ENCODE measurements at places on chromosomes 3 and 15.

- DNase-seq, result no peak
Measured at GRCh38 chr15:80485370-80486164, 81.4 kb downstream of the ARNT2 start.

GRCh38 chr3:14609506-14609905 is 42.1 kb upstream of the CCDC174 start:
- no peak for DNase-seq

DNA sequence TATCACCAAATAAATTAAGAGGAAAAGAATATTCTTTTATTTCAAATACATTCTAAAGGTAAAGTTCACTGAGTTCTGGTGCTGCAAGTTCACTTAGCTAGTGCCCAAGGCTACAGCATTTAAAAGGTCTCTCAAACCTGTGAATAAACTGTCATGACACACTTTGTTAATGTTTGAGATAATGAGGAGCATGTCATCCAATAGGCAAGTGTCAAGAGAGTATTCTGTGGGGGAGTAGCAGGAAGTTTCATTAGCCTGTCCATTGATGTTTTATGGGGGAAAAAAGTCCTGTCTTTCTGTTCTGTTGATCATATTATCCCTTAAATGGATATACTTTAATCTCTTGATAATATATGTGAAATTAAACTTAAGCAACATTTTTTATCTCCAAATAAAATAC is 4.0 kb downstream of the SPESP1 start:
- DNase-seq, result no peak

GRCh38 chr15:88284318-88284998 is 27.9 kb upstream of the NTRK3 start:
- DNase-seq, result no peak

GRCh38 chr3:139286241-139286640 is 57.6 kb upstream of the MRPS22 start:
- no peak for DNase-seq

- DNase-seq, result no peak
Measured at GRCh38 chr15:91928675-91929074, 75.2 kb downstream of the SLCO3A1 start.

GRCh38 chr3:35900079-35900478 is 260.8 kb downstream of the ARPP21 start:
- no peak for DNase-seq

DNA sequence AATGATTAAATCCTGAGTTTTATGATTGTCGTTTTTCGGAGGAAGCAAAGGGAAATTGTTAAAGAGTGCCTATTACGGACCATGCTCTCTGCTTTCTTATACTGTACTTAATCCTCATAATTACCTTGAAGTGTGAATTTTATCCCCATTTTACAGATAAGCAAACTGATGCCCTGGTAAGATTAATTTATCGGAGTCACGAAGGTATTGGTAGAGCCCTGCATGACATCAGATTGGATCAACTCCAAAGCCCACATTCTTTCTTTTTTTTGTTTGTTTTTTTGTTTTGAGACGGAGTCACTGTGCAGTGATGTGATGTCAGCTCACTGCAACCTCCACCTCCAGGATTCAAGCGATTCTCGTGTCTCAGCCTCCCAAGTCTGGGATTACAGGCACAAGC is 1.6 kb upstream of the GNB4 start:
- DNase-seq, result no peak

GRCh38 chr3:2934541-2934940 is 175.6 kb downstream of the IL5RA start:
- no peak for DNase-seq

GRCh38 chr15:47041301-47041700 is 676.0 kb upstream of the SEMA6D start:
- DNase-seq, result no peak

DNA sequence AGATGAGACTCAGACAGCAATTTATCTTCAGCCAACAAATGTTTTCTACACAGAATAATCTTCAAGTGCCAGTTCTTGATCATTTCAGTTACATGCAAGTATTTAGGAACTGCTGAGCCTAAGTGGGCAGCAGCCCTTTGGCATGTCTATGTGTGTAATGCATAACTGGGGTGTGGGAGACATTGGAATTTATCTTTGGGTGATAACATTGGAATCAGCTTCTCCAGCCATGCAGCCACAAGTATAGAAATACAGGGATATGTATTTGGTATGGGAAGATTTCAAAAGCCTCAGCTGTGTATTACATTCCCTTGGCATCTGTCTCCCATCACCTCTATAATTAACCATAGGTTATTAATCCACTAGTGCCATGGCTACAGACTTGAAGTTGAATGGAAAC is 63.4 kb upstream of the FOXP1 start:
- DNase-seq, result no peak

- DNase-seq, result no peak
Measured at GRCh38 chr3:64970634-64971033, 282.8 kb upstream of the ADAMTS9 start.

GRCh38 chr3:173886-174285 is 22.7 kb upstream of the CHL1 start:
- no peak for DNase-seq

- DNase-seq, result no peak
Measured at GRCh38 chr3:25889525-25889917, 99.6 kb downstream of the OXSM start.

- DNase-seq, result no peak
Measured at GRCh38 chr3:28601291-28601690, 252.7 kb upstream of the AZI2 start.

GRCh38 chr3:54426381-54426780 is 304.0 kb downstream of the CACNA2D3 start:
- no peak for DNase-seq

DNA sequence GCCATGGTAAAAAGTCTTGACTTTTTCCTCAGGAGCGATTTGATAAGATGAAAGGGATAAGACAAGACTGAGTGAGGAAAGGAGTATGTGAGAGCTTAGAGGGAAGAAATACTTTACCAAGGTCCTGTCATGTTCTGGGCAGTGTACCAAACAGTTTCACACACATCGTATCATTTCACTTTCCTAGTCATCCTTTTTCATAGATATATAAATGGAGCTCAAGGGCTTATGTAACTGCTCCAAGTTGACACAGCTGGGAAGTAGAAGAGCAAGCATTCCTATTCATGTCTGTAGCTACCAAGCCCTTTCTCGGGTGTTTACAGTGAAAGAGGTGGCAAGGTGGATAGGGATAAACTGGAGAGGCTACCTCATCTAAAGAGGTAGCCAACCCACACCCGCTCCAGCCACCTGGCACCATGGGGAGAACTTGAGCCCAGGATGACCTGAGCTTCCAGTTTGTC is 57.4 kb downstream of the MRPS25 start:
- no peak for DNase-seq

DNA sequence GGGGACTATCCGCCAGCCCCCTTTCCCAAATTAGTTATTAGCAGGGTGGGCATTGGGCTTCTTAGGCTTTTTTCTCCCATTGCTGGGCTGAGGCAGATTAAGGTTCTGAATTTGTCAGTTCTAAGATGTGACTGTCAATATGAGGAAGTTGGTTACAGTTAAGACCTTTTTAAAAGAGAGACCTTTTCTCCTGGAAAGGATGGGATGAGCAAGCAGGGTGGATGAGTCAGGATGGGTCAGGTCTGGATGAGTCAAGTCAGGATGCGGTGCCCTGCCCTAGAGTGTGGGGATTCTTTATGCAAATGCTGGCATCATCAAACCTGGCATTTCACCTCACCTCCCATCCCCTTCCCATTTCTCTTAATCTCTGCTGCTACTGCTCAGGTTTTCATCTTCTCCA is 1.9 kb downstream of the AEN start:
- DNase-seq, result no peak

DNA sequence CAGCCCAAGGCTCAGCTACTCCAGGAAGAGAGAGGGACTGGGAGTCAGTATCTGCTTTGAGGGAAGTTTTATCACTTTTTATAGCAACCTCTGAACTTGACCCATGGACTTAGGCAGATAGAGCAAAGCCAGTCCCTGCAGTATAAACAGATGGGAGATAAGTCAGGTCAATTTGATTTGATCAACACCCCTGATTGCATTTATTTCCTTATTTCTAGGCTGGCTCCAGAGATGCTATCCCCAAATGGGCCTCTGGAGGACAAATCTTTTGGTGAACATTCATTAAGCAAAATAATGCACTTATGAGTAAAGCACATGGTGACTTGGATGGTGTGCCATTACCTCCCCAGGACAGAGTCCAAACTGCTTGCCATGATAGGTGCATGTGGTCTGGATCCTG is 8.9 kb upstream of the IDH3A start:
- no peak for DNase-seq

DNA sequence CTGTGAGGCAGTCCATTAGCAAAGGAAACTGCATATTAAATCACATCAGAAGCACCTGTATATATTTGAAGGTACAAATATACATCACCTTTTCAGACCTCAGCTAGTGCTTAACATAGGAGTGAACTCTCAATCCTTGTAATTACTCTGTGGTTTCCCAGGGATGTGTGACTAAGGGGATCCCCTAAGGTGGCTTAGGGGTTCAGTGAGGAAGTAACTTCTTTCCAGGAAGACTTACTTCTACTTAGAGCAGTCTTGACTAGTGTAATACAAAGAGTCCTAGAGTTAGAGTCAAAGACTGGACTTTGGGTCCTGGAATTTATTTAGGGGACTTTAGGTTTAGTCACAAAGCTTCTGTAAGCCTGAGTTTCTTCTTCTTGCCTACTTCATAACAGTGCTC is 8.7 kb upstream of the SUMF1 start:
- no peak for DNase-seq

DNA sequence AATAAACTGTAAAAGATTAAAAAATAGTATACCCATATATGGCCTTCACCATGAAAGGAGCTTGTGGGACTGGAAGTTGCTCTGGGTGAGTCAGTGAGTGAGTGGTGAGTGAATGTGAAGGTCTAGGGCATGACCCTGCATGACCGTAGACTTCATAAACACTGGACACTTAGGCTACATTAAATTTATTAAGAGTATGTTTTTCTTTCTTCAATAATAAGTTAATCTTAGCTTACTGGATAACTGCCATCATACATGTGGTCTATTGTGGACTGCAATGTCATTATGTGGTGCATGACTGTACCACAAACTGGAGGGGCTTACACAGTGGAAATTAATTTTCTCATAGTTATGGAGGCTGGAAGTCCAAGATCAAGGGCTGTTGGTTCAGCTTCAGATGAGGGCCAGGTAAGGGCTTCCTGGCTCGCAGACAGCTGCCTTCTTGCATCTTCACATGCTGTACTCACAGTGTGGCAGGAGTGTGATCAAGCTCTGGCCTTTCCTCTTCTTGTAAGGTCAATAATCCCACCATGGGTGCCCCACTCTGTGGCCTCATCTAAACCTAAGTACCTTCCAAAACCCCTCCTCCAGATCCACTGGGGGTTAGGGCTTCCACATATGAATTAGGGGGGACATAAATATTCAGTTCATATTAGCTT is 40.8 kb upstream of the PRR23E start:
- no peak for DNase-seq

- DNase-seq, result no peak
Measured at GRCh38 chr3:58556761-58557221, 19.8 kb upstream of the ACOX2 start.

DNA sequence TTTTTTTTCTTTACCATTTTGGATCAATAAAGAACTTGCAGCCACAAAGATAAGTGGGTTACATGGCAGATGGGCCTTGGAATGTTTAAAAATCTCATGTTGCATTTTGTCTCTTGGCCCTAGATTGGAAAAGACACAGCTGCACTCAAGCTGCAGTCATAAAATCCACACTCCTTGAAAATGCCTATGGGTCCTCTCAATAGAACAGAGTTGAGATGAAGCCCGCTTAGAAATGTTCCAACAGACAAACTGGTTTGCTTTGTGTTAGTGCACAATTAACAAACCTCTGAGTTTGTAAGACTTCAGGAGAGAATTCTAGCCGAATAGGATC is 401.2 kb upstream of the CDIN1 start:
- no peak for DNase-seq

DNA sequence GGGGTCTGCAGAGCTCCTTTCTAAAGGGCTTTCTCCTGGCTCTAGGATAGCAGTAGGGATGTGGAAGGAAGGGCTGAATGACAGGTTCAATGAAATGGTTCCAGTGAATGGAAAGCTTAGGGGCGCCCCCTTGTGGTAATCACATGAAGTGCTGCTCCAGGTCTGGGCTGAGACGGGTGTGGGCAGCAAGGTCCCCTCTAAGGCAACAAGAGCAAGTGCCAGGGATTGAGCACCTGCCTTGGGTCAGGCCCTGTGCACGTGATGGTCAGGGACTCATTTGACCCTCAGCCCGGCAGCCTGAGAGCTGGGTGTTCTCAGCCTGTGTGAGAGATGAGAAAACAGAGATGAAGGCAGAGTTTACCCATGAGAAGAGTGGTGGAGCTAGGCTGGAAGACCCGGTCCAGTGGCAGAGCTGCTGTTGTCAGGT is 12.1 kb upstream of the CX3CR1 start:
- peak; percentile 79 for DNase-seq

- DNase-seq, result no peak
Measured at GRCh38 chr3:71066849-71067261, 516.7 kb downstream of the FOXP1 start.

DNA sequence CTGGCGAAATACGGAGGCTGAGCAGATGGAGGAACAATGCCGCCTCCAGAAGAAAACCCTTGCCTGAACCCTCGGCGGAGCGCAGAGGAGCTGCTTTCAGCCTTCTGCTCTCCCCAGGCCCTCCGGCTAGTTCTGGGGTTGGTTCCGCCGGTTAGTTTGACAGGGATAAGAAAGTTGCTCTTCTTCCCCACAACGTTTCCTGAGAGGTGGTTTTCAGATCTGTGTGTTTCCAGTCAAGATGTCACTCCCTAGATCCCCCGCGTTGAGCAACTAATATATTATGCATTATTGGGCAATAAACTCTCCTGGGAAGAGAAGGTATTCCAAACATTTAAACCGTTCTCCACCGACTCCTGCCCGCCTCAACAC is 551 bp downstream of the NLGN1 start:
- no peak for DNase-seq

GRCh38 chr15:74857082-74857655 is 14.2 kb upstream of the ULK3 start:
- DNase-seq, result no peak

GRCh38 chr15:42736178-42736792 is 643 bp downstream of the CDAN1 start:
- no peak for DNase-seq

GRCh38 chr3:111852540-111852939 is 6.5 kb upstream of the PHLDB2 start:
- no peak for DNase-seq

DNA sequence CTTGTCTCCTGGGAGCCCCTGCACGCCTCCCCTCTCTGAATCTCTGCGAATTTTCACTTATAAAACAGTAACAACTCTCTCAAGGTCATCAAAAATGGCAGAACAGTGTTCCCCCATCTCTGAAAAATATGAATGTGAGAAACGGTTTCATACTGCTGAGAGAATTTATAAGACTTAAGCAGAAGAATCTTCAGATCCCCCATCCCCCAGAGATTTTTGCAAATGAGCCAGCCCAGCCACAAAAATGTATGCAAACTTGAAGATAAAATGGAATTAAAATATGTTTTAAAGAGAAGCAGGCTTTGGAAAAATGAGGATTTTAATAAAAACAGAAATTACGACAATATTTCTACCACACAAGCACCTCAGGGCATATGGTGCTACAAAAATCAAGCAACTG is 173.0 kb downstream of the STT3B start:
- DNase-seq, result no peak

- DNase-seq, result no peak
Measured at GRCh38 chr3:174533286-174533685, 325.8 kb upstream of the NAALADL2 start.

- DNase-seq, result no peak
Measured at GRCh38 chr3:134839990-134840389, 44.9 kb downstream of the EPHB1 start.
